Caco-2 (cell line): ENCODE measurements at places on chromosomes 1 and 21. TPM values are rescaled to one million over a fixed set of nuclear protein-coding genes. Genes with fewer than 3 reads are reported as not detected.

DNA sequence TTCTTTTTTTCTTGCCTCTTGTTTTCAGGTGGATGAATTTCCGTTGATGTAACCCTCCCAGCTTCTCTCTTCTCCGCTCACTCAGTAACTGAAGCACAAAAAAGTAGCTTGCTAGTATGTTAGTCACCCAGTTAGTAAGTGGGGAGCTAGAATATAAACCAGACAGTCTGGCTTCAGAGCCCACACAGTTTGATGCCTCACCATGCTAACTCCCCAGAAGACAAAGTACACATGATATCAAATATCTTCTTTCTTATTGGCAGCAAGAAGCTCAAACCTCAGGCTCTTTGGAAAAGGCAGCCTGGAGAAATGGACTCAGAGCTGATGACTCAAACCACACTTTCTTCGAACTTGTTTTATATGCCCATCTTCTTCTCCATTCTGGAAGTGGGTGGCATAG is 187.5 kb upstream of the PLXNA2 start:
- DNase-seq = no peak

The PHF13 gene
- total RNA-seq = 20.0 and 21.8 TPM in 2 replicates

DNA sequence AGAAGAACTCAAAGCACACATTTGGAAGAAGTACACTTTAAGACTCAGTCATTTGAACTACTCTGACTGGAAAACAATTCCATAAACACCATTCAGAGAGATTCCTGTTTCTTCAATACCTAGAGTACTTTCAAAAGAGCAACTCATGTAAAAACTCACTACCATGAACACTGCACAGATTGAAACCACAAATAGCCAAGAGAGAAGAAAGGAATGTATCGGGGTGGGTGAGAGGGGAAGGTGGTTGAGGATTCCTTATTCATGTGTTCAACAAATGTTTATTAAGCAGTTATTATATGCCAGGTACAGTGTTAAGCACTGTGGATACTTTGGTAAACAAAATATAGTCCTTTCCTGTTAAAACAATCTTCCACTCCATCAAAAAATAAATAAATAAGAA is 64.7 kb downstream of the NRIP1 start:
- no peak for DNase-seq

- DNase-seq = no peak
These were observed 561.2 kb downstream of the KIF26B start for GRCh38 chr1:245715970-245716369.

- no peak for DNase-seq
These were observed 1.1 kb upstream of the FABP3 start for GRCh38 chr1:31373897-31374486.
